T-helper 9 cell (primary cell): ENCODE measurements at places on chromosomes 5 and 9.

DNA sequence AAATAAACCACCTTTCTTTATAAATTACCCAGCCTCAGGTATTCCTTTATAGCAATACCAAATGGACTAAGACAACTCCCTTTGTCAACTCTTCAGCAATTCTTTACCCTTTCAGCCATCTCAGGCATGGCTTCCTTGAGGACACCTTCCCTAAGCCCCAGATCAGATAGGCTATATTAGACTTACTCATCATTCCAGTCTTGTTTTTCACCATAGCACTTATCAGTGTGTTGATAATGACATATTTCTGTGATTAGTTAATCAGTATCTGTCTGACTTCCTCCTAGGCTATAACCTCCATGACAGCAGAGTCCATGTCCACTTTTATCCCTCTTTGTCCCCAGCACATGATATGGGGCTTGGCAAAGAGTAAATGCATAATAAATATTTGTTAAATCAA, 238.1 kb downstream of the ACTL7B start:
- DNase-seq, result no peak

DNA sequence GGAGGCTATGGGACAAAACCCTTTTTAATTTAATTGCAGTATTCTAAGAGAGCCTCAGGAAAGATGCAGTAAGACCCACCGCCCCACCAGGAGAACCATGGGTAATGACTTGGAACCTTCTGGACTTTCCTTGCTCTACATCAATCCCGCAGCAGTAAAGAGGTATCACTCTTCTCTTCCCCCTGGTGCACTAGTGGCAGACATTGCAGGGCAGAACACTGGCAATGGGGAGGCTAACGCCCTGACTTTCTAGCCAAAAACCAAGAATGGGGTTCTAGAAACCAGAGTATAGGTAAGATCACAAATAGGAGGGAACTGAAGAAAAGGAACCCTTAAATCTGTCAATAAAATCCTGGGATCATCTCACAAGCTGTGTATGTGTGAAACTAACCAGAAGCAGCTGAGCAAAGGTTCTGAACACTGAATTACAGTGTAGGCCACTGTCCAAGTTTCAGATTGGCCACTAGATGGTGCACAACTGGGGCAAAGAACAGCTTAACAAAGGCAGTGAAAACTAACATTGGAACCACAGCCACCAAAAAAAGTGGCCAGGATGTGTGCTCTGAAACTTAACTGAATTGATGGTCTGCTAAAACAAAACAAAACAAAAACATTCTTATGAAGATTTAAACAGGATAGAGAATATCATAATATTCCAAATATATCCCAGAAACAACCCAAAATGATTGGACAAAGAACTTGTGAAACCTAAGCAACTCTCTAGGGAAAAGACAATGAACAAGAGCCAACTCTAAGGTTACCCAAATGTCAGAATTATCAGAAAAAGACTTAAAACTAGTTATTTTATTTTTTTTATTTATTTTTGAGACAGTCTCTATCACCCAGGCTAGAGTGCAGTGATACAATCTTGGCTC, 6.6 kb upstream of the FAM151B start:
- no peak for DNase-seq

DNA sequence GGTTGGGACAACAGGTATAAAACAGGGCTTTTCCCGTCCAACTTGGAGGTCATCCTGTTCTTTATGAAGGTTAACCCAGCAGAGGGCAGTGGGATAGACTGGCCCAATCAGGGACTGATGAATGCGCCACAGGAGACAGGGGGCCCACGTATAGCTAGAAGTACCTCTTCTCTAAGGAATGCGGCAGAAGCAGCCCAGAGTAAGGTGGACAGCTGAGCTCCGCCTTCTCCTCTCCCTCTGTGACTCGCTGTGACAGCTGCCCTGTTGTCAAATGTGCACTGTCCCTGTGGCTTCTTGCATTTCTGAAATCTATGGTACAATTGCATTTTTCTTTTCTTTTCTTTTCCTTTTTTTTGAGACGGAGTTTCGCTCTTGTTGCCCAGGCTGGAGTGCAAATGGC, 306.6 kb downstream of the FBXL7 start:
- DNase-seq, result no peak

- DNase-seq, result no peak
Measured at GRCh38 chr9:97866848-97867247, 13.8 kb downstream of the FOXE1 start.

GRCh38 chr5:180367300-180367699, 14.2 kb upstream of the GFPT2 start:
- no peak for DNase-seq

GRCh38 chr5:80755626-80756025, 100.8 kb upstream of the DHFR start:
- no peak for DNase-seq

DNA sequence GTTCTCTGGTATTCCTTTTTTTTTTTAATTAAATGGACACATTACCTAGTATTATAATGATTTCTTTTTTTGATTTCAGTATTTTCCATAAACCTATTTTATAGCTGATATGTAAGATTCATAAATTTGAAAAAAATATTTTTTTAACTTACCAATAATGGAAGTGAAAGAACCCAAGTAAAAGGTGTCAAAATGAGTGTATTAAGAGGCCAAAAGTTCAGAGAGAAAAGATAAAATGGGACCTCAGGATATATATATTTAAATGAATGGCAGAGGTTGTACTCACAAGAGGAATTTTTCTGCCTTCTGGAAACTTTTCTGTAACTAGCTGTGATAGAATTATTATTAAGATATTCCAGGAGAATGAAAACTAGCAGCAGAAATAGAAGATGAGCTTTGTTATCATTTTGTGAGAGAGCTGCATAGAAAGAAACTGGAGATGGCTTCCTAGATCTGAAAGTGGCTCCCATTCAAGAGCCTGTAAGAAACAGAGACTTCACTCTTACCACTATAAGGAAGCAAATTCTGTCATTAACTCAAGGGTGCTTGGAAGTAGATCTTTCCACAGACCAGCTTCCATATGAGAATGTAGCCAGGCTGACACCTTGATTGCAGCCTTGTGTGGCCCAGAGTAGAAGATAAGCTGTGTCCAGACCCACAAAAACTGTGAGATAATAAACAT, 91.7 kb downstream of the MRPS30 start:
- DNase-seq, result no peak

DNA sequence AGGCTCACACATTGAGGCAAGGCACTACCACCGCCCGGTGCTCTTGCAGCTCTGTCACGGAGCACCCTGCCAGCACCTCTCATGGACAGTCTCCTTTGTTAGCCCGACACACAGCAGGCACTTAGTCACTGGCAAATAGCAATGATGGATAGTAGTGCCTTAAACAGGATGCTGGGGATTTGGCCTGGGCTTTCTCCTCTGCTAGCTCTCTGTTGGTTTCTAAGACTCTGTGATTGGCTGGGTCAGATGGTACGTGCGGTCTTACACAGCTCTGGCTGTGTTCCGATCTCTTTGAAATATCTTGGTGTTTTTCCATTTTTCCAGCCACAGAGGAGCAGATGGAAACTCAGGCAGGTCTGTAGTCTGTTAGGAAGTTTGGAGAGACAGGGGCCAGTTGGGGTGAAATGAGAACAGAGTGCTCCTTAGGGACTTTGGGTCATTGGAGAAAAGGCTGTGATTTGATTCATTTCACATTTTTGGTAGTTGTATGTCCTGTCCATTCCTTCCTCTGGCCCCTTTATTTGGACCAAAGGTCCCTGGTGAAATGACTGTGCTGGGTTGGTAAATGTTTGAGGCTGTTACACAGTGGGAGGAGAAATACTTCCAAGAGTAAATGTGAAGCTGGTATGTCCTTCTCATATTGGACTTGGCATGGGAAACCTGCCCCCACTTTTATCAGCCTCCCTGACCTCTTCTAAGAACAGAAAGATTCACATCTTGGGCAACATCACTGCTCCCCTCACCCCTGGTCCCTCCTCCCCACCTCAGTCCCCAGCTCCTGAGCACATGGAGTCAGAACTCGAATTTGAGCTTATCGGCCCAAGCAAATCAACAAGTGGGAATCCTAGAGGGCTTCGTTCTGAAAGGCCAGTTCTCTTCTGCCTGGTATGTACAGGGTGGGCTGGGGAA, 3.4 kb downstream of the SMIM3 start:
- no peak for DNase-seq

GRCh38 chr5:1227667-1228066, 2.5 kb downstream of the SLC6A18 start:
- no peak for DNase-seq

- no peak for DNase-seq
Measured at GRCh38 chr5:40273936-40274335, 405.8 kb upstream of the PTGER4 start.

DNA sequence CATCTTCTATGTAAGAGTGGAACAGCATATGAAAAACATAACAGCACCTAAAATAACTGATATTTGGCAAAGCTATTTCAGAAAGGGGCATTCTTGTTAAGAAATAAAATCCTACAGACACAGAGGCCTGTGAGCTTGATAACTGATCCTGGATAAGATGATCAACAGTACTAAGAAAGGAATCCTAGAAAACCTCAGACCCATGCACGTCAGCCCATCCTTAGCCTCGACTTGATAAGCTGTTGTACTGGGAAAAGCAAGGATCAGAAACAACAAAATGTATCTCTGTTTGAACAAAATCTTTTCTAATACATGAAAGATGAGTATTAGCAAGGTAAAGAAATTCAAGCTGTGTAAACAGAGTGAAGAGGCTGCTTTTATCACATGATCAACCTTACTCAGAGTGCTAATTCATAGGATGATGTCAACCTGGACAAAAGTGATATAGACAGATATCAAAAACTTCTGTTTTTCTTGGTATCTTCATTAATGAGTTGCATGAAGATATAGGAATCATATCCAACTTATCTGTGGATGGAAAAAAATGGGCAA, 15.2 kb downstream of the LIFR start:
- no peak for DNase-seq

GRCh38 chr9:136348691-136349090, 14.9 kb downstream of the DNLZ start:
- no peak for DNase-seq

DNA sequence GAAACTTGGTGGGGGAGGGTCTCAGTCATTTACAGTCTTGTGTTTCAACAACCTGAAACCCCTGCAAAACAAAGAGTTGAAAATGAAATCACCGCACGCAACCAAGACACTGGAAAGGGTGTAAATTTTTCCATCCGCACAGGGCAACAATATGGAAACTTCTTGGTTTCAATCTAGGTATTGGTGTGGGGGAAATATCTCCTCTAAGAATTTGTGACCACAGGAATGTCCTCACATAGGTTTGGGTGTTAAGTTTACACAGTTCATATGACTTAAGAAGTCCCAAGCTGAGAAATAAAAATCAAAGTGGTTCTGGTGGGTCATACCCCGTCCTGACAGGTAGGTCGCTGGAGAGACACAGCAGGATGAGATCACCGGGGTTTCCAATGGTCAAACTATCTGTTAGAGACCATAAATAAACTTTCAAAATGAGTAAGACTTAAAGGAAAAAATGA, 51.9 kb upstream of the PIP5K1B start:
- no peak for DNase-seq

DNA sequence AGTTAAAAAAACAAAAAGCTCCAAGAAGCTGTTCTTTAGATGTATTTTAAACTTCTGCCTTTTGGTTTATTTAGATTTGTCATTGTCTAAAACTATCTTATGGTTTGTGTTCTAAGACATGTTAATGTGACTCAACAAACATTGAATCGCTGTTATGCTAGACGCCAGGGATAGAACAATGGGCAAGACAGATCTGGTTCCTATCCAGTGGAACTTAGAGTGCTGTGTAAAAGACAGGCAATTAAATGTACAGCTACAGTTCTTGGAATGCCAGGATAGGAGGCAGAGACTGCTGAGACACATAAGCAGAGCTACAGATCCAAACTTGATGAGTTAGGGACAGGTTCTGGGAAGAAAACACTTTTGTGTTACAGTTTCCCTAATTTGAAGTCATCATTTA, 22.4 kb downstream of the LYRM7 start:
- no peak for DNase-seq

DNA sequence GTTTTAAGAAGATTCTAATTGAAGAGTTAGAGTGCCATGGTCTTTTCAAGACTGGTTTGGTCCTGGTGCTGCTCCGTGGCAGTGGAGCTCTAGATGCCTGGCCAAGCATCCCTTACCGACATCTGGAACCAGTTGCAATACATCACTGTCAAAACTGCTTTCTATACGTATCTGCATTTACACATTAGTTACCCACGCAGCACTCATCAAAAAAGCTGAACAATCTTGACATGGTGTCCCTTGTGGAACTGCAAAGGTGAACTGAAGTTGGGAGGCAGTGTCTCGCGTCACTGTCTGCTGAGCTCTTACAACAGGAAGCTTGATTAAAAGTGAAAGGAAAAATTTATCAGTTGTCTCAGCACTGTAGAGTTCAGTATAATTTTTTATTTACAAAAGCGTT, 82.6 kb downstream of the PBX3 start:
- DNase-seq, result peak; percentile 28

- DNase-seq, result no peak
Measured at GRCh38 chr5:60297658-60298057, 402.3 kb downstream of the DEPDC1B start.

- DNase-seq, result no peak
Measured at GRCh38 chr5:138610918-138611677, 35.9 kb upstream of the HSPA9 start.

DNA sequence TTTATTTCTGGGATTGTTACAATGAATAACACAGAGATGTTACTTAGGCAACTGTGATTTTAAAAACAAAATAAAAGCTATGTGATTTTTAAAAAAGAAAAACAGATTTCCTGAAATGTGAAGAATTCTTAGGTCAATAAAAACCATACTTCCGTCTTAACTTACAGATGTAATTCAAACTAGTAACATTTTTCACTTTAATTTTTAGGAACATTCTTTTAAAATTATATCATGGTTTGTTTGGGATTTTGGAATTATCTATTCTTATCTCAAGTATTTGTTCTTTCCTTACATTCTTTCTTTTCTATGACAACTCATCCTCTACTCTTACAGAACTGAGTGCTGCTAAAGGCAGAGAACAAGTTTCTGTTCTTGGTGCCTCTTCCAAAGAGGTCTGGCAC, 159.5 kb downstream of the RAPGEF6 start:
- no peak for DNase-seq

GRCh38 chr9:96603305-96604003, 16.2 kb downstream of the CDC14B start:
- no peak for DNase-seq

DNA sequence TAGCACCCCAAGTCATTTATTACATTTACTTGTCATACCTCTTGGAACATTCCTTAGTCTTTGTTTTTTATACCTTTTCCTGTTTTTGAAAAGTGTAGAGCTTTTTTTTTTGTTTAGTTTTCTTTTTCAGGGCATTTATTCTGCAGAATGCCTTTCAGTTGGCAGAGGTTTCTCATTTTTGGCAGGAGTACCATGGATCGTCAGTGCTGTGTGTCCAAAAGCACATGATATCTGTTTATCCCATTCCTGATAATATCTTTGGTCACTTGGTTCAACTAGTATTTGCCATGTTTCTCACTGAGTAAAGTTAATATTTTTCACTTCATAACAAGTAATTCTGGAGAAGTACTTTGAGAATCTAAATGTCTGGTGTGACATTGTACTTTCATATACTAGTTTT, 10.7 kb downstream of the OGN start:
- no peak for DNase-seq

GRCh38 chr5:88688984-88689667, 193.9 kb downstream of the MEF2C start:
- DNase-seq, result no peak
